ENCODE measurements at places on chromosomes 11 and 22.

DNA sequence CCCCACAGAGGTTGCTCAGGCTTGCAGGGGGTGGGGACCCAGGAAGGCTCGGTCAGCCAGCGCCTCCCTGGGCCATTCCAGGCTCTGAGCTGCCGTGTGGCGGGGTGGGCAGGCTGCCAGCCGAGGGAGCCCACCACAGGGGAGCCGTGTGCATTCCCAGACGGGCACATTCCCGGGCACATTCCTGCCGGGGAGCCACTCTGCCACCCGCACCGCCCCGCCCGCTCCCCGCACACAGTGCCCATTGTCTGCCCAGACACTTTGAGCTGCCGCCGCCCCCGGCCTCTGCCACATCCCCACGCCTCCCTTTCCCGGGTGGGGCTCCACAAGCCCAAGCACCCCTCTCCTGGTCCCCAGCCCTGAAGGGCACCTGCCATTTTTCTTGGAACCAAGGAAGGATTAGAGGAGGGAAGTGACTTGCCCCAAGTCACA is 27.4 kb downstream of the RPL3 start:
- DNase-seq: no peak

DNA sequence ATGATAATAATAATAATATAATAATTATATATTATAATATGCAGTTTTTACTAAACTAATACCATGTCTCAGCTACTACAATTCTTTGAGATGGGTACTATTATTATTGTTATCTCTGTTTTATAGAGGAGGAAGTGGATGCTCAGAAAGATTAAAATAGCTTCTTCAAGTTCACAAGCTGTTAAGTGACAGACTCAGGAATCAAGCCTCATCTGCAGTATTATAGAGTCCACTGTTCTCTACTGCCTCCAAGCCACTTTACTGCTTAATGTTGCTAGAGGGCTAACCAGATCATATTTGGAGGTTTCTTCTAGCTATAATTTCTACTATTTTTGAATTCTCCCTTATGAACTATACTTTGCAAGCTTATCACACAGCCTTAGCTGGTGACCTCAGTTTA is 62.7 kb downstream of the CSTPP1 start:
- DNase-seq: no peak

DNA sequence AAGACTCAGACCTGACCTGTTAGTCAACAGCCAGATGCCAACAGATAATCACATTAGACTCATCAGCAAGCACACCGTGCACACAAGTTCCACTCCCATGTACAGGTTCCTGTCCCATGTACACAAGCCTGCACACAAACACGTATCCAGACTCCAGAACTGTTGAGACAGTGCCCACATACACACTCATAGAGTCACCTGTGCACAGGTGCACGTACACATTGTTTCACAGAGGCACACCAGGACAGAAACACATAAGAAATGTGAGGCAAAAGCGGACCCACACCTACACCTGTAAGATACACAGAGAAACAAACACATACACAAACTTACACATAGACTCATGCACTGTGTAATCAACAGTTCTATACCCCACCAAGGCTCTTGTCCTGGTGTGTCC is 2.7 kb upstream of the ZNF74 start:
- DNase-seq: no peak

DNA sequence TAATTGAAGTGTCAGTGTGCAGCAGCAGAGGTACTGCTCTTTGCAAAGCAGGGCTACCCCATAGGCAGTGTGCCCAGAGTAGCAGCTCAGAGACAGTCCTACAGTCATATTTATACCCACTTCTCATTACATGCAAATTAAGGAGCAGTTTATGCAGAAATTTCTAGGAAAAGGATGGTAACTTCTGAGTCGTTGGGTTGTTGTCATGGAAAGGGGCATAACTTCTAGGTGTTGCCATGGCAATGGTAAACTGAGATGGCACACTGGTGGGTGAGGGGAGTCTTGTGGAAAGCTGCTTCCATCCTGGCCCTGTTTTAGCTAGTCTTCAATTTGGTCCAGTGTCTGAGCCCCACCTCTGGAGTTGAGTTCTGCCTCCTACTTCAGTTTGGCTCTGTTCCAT is 77.4 kb downstream of the MN1 start:
- no peak for DNase-seq

DNA sequence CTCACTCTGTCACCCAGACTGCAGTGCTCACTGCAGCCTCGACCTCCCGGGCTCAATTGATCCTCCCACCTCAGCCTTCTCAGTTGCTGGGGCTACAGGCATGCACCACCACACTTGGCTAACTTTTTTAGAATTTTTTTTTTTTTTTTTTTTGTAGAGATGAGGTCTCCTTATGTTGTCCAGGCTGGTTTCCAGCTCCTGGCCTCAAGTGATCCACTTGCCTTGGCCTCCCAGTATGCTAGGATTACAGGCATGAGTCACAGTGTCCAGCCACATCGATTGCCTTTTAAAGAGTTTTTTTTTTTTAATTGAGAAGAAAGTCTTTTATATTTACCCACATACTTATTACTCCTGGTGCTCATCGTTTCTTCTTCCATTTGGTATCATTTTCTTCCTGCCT is 30.0 kb downstream of the PARVG start:
- no peak for DNase-seq

GRCh38 chr11:62401356-62401755 is 17.5 kb upstream of the SCGB1A1 start:
- DNase-seq: no peak

DNA sequence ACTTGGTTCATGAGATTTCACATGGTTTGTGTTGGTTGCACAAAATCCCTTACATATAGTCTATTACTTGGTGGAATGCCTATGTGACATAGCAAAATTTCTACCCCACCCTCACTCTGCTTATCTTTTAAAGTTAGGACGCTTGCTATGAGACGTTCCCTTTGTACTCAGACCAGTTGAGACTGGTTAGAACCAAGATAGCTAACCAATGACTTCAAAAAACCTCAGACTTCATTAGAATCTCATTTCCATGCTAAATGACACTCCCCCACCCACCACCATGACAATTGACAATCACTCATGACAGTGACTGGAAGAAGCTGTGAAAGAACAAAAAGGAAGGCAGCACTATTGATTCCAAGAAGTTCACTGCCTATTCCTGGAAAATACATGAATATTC is 313.6 kb downstream of the ETS1 start:
- DNase-seq: no peak

DNA sequence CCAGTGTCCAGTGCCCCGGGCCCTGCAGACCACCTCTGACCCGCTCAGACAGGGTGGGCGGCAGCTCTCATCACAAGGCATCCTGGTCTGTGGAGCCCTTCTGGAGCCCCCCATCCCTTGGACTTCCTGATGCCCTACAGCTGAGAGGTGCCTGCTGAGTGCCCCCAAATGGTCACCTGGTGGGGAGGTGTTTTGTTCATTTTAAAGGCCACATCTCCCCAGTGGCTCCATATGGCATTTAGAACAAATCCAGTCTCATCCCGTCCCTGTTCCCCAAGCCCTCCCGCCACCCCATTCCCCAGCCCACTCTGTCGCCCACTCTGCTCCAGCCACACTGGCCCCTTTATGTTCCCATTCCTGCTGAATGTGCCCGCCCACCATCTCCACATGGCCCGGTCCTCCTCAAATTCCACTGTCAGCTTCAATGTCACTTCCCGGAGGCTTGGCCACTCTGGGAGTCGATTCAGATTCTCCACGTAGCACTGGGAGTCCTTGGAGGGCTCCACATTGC is 32.8 kb downstream of the OSBPL5 start:
- no peak for DNase-seq

- no peak for DNase-seq
Measured at GRCh38 chr22:37771081-37771480, 36.7 kb upstream of the GCAT start.

- DNase-seq: no peak
Measured at GRCh38 chr11:83722392-83723119, 436.4 kb upstream of the CCDC90B start.

DNA sequence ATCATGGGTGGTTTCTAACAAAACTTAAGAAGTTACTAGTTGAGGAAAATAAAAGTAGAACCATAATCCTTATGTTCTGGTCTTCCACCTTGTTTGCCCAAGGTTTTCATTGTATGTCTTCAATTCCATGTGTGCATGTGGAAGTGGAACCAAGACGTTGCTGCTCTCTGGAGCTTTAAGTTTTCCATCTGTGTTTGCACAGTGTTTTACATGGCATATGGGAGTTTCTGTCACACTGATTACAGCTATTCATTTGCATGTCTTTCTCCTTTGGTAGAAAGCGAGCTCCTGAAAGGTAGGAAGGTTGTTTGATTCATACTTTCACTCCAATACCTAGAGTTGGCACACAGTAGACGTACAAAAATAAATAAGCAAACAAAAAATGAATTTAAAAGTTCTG is 112.6 kb upstream of the LUZP2 start:
- no peak for DNase-seq

GRCh38 chr11:130003717-130004001 is 1.0 kb upstream of the PRDM10 start:
- no peak for DNase-seq

DNA sequence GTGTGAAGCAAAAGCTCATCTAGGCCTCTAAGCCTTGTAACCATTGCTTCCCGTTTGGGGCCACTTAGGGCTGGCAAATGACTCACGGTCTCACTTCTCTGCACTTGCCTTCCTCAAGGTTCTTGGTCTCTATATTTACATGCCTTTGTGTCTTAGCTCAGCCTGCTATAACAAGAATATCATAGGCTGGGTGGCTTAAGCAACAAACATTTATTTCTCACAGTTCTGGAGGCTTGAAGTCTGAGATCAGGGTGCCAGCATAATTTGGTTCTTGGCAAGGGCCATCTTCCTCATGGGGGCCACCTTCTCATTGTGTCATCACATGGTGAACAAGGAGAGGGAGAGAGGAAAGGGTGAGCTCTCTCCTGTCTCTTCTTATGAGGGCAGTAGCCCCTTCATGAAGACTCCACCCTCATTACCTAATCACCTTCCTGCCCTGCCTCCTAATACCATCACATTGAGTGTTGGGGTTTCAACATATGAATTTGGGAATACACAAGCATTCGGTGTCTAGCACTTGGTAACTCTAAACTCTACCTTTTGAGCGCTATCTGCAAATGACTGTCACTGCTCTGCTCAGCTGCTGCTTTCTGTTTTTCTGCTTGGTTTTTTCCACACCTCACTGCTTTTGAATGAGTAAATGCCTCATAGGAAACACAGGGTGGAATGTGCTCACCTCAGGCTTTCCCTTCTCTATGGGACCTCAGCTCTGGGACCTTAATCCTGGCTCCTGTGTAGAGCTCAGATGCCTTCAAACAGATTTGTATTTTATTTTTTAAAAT is 16.2 kb upstream of the ME3 start:
- no peak for DNase-seq

DNA sequence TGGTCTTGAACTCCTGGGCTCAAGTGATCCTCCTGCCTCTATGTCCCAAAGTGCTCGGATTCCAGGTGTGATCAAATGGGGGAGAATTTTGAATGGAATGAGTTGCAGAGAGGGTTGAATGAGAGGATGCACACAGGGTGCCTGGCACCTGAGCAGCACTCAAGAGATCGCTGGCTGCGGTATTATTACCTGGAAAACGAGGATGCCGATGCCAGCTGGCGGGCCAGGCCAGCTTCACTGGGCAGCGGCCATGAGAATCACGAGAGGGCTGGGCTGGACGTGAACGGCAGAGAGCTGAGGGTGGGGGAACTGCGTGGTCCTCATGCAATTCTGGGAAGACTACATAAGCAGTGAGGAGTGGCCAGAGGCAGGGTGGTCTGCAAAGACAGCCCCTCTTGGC is 2.9 kb downstream of the MGAT3 start:
- DNase-seq: no peak

DNA sequence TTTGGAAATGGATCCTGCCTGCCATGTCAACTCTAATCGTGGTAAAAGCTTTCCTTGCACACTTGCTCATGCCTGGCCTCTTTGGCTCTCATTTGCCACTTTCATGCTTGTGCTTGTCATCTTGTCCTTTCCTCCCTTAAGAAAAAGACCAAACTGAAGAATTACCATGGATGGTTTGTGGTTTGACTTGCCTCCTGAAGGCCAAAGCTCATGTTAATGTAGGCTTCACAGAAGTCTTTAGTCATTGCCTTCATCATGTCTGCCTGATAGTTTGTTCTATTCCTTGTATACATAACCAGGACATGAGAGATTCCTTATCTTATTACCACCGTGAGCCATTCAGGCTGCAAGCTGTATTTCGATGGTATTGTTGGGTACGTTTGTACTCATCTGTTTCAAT is 17.3 kb downstream of the TEAD1 start:
- no peak for DNase-seq

Measured in hippocampal formation (tissue), 2 donors.